Activated T-helper 1 cell treated with anti-CD3 and anti-CD28 coated beads, Interleukin-12 subunit alpha, Interleukin-12 subunit beta, Interleukin-2, Interleukin-4 antibody, amounts not matched to agents 30 ng/mL and 10 ng/mL and 1 ng/mL, durations not matched to agents 14 hours and 24 hours and 36 hours (primary cell): ENCODE measurements at places on chromosomes 1 and 21.

DNA sequence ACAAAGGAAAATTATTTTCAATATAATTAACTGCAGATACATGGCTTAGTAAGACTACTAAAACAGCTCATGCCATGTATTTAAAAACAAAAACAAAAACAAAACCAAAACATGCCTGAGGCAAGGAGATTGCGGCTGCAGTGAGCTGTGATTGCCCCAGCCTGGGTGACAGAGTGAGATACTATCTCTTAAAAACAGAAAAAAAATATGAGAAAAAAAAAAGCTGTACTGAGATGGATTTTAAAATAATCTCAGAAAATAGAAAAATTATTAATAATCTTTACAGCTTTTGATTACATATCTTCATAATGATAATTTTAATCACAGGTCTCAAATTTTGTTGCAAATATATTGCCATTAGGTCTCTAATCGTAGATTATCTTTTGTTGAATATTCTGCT, 24.0 kb upstream of the LIN9 start:
- H3K27ac ChIP-seq, result no peak overlapping the region
- peaks cover 7% of the 10 kb centered on the region for H3K4me1 ChIP-seq
- no peaks in the 10 kb centered on the region for H3K36me3 ChIP-seq
- DNase-seq, result peak; percentile 11
- H3K4me3 ChIP-seq, result peak overlapping the region; percentile 8

DNA sequence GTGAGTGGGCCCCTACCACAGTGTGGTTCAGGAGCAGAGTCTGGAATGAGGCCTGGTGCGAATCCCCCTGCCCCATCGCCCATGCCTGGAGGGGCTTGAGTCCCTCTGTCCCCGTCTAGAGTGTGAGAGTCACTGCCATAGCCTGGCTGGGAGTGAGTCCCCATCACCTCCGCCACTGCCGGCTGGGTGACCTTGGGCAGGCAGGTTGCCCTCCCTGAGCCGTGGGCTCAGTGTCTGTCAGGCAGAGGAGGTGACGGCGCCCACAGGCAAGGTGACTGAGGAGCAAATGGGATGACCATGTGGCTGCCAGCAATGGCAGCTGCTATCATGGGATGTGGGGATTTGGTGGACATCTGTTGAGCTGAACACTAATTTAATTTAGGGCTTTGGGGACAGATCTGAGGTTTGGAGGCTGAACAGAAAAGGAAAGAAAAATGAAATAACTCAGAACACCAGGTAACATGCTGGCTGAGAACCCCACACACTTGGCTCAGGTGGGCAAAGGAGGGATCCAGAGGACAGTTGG, 38.1 kb upstream of the GPR153 start:
- no peak overlapping the region for H3K4me3 ChIP-seq
- H3K36me3 ChIP-seq, result peaks cover 5% of the 10 kb centered on the region
- no peak overlapping the region for H3K27ac ChIP-seq
- no peak for DNase-seq
- H3K27me3 ChIP-seq, result no peaks in the 10 kb centered on the region
- no peaks in the 10 kb centered on the region for H3K4me1 ChIP-seq

DNA sequence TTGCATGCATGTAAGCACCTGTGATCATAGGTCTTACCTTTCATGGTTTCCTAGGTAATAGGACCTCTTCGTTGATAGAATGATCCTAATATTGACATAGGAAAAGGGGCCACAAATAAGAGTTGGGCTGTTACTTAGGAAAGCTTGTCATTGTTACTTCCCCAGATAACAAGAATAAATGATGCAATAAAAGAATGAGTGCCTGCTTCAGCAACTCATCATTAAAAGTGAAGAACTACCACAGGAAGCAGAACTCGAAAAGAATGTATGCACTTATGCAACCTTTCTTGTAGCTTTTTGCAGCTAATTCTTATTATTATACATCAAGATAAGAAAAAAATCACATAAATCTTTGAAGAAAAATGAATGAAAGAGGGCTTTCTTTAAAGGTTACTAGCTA, 548.6 kb downstream of the LTN1 start:
- no peak for DNase-seq
- no peaks in the 10 kb centered on the region for H3K36me3 ChIP-seq
- H3K27me3 ChIP-seq, result no peaks in the 10 kb centered on the region
- no peak overlapping the region for H3K27ac ChIP-seq
- H3K4me3 ChIP-seq, result no peak overlapping the region

DNA sequence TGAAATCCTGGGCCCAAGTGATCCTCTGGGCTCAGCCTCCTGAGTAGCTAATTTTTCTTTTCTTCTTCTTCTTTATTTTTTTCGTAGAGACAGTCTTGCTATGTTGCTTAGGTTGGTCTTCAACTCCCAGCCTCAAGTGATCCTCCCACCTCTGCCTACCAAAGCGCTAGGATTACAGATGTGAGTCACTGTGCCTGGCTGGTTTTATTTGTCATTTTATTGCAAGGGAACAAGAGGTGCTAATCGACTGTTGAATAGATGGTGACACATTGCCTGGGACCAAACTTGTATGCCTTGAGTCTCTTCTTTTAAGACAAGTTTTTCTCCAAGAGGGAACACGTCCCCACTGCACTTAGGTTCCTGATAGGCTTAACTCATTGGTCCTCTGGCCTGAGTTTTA, 20.0 kb upstream of the KLHDC8A start:
- H3K27me3 ChIP-seq, result peaks cover 39% of the 10 kb centered on the region
- H3K4me3 ChIP-seq, result no peak overlapping the region
- H3K27ac ChIP-seq, result no peak overlapping the region

GRCh38 chr21:41510500-41510899, 2.5 kb upstream of the TMPRSS2 start:
- DNase-seq, result no peak
- H3K27ac ChIP-seq, result no peak overlapping the region
- peaks cover 30% of the 10 kb centered on the region for H3K27me3 ChIP-seq
- no peaks in the 10 kb centered on the region for H3K4me1 ChIP-seq
- H3K4me3 ChIP-seq, result no peak overlapping the region

DNA sequence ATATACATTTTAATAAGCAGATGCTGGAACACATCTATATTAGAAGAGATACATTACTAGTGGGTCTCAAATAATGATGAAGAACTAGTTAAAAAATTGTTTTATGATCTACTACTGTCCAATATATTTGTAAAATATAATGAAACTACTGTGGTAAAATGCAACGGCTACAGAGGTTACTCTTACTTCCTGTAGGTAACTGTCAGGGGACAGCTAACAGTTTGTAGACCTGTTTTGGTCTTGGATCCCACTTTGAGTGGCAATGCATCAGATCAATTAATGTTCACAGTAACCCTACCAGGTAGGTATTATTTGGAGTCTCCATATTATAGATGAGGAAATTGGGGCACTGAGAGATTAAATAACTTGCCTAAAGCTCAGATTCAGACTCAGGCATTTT, 26.7 kb upstream of the MYSM1 start:
- H3K27ac ChIP-seq, result no peak overlapping the region
- no peak for DNase-seq
- H3K27me3 ChIP-seq, result no peaks in the 10 kb centered on the region

DNA sequence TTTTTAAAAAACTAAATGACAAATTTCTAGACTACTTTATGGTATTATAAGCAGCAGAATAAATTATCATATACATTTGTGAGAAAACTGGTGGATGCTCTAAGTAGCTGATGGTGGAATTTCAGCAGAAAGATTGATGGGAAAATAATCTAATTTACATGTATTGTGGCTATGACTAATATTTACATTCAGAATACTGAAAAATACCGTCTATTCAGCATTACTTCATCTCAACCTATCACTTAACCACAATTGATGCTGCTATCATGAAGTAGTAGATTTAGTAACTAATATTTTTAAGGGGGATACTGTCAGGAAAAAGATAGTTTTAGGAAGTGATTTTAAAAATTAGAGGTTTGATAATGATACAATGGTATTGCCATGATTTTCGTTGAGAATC, 137.9 kb downstream of the IFI44 start:
- H3K4me3 ChIP-seq, result no peak overlapping the region
- H3K4me1 ChIP-seq, result no peaks in the 10 kb centered on the region
- DNase-seq, result no peak
- no peaks in the 10 kb centered on the region for H3K36me3 ChIP-seq

GRCh38 chr1:53730224-53730865, 8.6 kb downstream of the GLIS1 start:
- no peak for DNase-seq
- no peak overlapping the region for H3K27ac ChIP-seq
- peaks cover 29% of the 10 kb centered on the region for H3K27me3 ChIP-seq
- H3K36me3 ChIP-seq, result no peaks in the 10 kb centered on the region
- no peak overlapping the region for H3K4me3 ChIP-seq
- no peaks in the 10 kb centered on the region for H3K4me1 ChIP-seq

- no peaks in the 10 kb centered on the region for H3K4me1 ChIP-seq
- DNase-seq, result no peak
- H3K36me3 ChIP-seq, result no peaks in the 10 kb centered on the region
- H3K27ac ChIP-seq, result no peak overlapping the region
- H3K4me3 ChIP-seq, result no peak overlapping the region
- H3K27me3 ChIP-seq, result peaks cover 4% of the 10 kb centered on the region
These were observed 61.2 kb upstream of the VTCN1 start for GRCh38 chr1:117271959-117272358.
